ENCODE measurements at places on chromosomes 1 and 21. TPM values are rescaled to one million over a fixed set of nuclear protein-coding genes. Genes with fewer than 3 reads are reported as not detected.

GRCh38 chr1:186903374-186904136 is 74.8 kb downstream of the PLA2G4A start:
- no peaks in the 10 kb centered on the region for H3K27me3 ChIP-seq
- no peak for DNase-seq
- no peaks in the 10 kb centered on the region for H3K36me3 ChIP-seq
- no peaks in the 10 kb centered on the region for H3K4me1 ChIP-seq
- no peak overlapping the region for H3K4me3 ChIP-seq

GRCh38 chr1:214698559-214698958 is 95.6 kb downstream of the CENPF start:
- no peak overlapping the region for H3K4me3 ChIP-seq
- no peak overlapping the region for H3K27ac ChIP-seq
- H3K4me1 ChIP-seq = no peaks in the 10 kb centered on the region
- DNase-seq = no peak
- H3K36me3 ChIP-seq = no peaks in the 10 kb centered on the region
- H3K27me3 ChIP-seq = no peaks in the 10 kb centered on the region

GRCh38 chr1:238196516-238196915 is 305.8 kb upstream of the ZP4 start:
- no peaks in the 10 kb centered on the region for H3K4me1 ChIP-seq
- H3K27me3 ChIP-seq = no peaks in the 10 kb centered on the region
- no peak overlapping the region for H3K4me3 ChIP-seq
- DNase-seq = no peak
- H3K27ac ChIP-seq = no peak overlapping the region

DMBX1 gene
- 0.07 TPM for total RNA-seq

MAP10 gene
- 5.0 TPM for total RNA-seq

All from uterus (tissue), 4 donors.